NCI-H1694 (cell line): ENCODE measurements at places on chromosomes 1 and 21.

DNA sequence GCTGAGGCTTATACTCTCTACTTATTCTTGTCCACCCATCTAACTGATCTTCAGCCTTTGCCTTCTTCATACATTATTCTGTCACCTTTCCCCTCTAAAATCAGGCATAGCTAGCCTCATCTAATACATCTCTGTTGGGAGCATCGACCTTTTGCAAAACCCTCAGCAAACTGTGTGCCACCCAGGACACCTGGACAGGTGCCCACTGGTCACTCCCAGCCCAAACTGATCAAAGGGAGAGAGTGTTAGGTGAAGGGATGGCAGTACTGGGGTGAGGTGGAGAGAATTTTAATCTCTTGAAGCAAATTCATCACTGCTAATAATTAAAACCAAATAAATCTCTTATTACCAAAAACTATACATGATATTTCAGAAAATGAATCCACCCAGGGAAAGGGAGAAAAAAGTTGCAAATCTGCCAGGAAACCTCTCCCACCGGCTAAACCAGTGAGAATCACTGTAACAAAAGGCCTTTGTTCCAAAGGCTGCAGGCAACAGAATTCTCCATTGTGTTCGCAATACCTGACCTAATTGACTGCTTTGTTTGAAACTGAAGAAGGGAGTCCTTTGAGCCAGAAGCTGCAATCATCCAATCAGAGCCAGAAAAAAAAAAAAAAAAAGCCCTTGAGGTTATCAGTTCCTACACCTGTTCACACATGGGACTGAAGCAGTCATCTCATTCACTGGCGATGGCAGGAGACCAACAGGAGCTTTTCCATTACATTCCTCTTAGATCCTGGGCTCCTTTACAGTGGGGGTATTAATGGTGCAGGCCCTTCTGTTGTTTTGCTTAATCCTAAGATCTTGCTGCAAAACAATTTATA, 172.6 kb downstream of the APP start:
- DNase-seq, result no peak

DNA sequence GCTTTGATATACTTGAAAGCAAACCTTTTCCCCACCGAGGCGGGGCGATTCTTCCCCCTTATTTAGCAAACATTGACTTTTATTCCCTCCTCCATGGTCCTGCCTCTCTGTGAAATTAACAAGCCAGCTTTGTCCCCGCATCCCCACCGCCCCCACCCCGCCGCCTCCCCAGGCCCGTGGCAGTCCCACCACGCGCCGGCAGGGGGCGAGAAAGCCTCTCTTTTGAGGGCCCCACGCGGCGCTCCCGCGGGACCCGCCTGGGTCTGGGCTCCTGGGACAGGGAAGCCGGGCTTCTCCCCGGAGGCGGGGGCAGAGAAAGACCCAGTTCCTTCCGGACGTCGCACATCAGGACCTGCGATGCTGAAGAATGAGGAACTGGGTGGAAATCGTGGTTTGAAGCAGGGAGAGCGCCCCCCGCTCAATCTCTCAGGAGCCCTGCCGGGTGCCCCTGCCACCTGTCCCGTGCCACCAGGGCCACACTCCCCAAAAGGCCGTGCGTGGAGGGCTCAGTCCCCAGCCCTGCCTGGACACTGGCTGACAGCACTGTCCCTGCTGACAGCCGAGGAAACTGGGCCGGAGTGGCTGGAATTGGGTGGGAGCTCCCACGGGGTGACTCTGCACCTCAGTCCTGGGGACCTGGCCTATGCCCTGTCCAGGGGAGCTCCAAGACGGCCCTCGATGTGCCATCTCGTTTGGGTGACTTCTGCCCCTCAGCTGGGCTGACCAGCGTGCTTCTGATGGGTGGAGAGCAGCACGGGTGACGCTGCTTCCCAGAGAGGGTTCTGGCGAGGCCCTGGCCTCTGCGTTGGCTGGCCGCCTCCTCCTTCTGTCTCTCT, 8.6 kb upstream of the ACTRT2 start:
- no peak for DNase-seq

DNA sequence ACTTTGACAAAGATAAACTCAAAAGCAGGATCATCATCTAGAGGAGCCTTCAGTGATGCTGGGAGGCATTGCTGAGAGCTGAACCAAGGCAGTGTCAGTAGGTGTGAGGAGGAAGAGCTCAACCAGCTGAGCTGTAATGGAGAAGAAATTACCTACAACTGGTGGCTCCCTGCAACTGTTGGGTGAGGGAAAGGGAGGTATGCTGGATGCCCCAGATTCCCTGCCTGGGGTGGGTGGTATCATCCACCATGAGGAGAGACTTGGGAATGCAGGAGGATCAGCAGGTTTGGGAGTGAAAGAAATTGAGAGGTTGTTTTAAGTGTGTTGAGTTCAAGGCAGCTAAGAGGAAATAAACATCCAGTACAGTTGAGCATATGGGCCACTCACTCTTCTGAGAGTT, 199.8 kb downstream of the DNM3 start:
- no peak for DNase-seq

DNA sequence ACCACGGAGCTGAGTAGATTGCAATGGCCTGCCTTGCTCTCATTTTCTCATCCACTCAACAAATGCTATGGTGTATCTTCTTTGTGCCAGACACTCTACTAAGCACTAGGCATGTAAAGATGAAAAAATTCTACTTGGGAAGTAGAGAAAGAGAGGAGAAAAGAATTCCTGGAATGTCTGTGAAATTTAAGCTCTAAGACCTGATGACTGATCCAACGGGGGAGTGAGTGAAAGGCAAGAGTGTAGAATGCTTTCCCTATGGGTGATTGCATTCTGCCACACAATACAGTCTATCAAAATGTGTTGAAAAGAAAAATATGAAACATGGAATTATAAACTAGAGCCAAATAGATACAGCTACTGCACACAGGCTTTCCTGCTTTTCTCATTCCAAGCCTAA, 82.3 kb downstream of the CYYR1 start:
- no peak for DNase-seq

- DNase-seq, result no peak
These were observed 177.2 kb downstream of the SMYD3 start for GRCh38 chr1:246329900-246330299.

GRCh38 chr1:43250351-43250761, 19.4 kb upstream of the TMEM125 start:
- DNase-seq, result no peak

- no peak for DNase-seq
These were observed 210.5 kb downstream of the MATN1 start for GRCh38 chr1:30512914-30513265.

- peak; percentile 47 for DNase-seq
These were observed 3.2 kb downstream of the LRRC42 start for GRCh38 chr1:53949023-53949990.

DNA sequence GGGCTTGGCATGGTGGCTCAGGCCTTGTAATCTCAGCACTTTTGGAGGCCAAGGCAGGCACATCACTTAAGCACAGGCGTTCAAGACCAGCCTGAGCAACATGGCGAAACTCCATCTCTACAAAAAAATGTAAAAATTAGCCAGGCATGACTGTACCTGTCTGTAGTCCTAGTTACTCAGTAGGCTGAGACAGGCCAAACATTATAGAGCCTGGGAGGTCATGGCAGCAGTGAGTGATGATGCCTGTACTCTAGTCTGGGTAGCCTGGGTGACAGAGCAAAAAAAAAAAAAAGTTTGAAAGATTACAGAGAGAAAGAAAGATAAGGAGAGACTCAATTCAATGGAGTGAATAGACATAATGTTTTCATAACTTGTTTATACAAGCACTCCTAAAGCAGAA, 556.5 kb upstream of the BRINP3 start:
- DNase-seq, result no peak

- DNase-seq, result no peak
These were observed 75.8 kb downstream of the ATP1A1 start for GRCh38 chr1:116448785-116449385.

DNA sequence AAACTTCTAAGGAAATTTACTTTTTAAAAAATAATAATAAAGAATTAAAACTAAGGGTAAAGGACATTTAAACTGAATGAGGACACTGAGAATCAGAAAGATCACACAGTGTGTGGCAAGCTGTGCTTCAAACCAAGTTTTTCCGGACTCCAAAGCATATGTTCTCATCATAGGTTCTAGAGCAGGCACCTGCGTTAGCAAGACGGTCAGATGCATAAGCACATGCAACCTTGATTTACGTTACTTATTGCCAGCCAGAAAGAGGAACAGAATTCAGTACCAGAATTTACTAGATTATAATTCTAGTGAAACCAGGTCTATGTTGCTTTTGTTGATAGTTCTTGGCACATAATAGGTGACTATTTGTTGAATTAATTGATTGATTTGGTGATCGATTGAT, 6.2 kb upstream of the LBR start:
- no peak for DNase-seq

GRCh38 chr1:14646973-14647372, 48.5 kb downstream of the KAZN start:
- DNase-seq, result no peak

DNA sequence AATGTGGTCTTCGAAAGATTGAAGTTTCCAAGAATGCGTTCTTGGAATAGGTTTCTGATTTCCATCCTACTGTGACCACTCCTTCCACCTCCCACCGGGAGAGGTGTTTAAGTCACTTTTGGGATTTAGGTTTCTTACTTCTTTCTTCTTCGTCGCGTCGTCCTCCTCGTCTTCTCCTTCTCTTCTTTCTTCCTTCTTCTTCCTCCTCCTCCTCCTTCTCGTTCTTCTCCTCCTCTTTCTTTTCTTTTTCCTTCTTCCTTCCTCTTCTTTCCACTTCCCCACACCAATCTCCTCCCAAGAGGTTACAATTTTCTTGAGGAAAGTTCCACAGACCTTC, 2.1 kb downstream of the CACHD1 start:
- no peak for DNase-seq

GRCh38 chr1:201262963-201263608, 20.2 kb upstream of the PKP1 start:
- no peak for DNase-seq

- no peak for DNase-seq
These were observed 30.5 kb upstream of the FGGY start for GRCh38 chr1:59266180-59266926.

DNA sequence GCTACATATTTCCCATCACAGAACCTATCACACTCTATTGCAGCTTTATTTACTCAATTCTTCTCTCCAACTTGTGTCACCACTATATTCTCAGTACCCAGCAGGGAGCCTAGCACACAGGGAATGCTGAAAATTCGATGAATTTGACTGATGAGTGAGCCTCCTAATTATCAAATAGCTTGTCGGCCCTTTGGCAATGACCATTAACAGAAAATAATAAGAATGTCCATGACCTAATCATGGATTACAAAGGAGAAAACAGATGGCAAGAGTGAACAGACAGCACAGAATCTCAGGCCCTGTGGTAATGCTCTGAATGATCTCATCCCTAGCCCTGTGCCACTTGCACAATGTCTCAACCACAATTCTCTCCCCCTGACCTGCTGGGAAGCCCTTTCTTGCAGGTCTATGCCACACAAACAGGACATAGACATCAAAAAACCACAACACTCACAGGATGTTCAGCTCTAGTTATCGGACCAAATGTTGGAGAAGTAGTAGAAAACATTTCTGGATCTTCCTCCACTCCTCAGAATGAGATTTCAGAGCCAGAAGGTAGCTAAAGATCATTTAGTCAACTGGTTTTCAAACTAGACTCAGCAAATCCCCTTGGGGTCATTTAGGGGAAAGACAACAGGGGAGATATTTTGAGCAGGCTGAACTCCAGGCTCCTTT, 68.4 kb downstream of the LUZP1 start:
- DNase-seq, result no peak

DNA sequence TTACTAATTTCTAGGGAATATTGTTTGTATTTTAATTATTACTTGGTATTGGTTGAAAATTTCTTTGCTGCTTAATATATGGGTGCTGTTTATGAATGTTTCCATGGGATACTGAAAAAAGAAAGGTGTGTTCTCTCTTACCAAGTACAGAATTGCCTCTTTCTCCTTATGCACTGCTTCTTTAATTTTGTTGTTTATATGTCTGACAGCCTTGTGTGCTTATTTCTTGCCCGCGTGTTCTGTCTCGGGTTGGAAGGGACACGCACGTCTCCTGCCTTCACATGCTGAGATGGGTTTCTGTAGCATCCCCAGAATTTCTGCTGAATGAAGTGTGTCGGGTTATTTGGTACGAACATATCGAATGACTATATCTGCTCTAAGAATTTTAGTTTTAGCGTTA, 51.1 kb downstream of the AGPAT3 start:
- no peak for DNase-seq

DNA sequence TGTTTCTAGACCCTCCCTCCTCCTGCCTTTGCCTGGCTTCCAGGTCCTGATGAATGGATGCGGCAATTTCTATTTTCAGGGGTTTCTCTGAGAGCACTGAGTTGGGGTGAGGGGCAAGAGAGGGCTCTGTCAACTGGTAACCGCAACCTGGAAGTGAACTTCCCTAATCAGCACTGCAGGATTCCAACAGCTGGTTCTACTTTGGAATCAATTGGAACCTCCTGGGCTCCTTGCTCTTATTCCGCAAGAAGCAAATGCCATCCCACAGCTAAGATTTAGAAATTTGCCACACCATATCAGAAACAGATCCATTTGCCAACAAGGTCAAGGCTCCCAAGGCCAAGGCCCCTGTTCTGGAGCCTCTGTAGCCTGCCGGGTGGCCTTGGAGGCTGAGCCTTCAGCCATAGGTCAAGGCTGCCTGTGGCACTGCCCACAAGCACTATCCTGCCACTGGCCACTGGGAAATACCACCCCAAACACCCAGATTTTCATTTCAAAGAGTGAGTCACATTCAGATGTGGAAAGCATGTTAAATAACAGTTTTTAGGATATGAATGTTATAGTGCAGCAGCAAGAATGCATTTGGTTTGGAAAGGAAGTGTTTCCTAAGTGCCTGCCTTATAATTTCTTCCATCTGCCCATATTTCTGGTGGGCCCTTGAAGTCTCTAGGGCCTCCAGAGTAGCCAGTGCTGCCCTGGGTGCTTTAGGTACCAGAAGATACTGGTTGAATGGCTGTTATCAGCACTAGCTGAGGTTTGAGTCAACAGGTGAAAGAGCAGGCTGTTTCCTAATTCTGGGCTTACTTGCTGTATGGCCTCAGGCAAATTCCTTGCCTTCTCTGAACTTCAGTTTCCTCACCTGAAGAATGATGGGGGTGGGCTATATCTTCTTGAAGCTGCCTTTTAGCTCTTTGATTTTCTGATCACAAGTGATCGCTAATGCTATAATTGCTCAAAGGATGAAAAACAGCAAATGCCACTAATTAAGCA, 56.3 kb upstream of the JUN start:
- DNase-seq, result no peak

DNA sequence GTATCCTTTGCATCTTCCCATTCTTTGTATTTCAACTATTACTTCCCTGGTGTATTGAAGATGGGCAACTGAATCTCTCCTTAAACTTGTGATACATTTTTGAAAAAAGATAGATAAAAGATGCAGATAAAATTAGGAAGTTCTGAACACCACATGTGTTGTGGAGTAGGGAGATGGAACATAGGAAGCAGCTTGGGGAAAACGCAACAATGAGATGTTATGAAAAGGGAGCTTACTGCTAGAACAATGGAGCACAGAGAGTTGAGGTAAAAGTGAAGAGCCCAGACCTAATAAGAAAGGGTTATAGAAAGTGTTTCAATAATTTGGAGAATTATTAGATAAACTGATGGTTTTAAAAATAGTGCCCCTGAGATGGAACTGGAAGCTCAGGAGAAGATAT, 20.9 kb downstream of the GNAI3 start:
- no peak for DNase-seq

GRCh38 chr1:36411674-36412648, 14.3 kb upstream of the LSM10 start:
- no peak for DNase-seq

- DNase-seq, result peak; percentile 85
These were observed 18.3 kb upstream of the CAPN8 start for GRCh38 chr1:223683586-223684487.
